GDM1 (cell line): ENCODE measurements at places on chromosomes 7 and 10.

- DNase-seq: no peak
Observed at GRCh38 chr10:62083412-62084267, 182.1 kb downstream of the ARID5B start.

DNA sequence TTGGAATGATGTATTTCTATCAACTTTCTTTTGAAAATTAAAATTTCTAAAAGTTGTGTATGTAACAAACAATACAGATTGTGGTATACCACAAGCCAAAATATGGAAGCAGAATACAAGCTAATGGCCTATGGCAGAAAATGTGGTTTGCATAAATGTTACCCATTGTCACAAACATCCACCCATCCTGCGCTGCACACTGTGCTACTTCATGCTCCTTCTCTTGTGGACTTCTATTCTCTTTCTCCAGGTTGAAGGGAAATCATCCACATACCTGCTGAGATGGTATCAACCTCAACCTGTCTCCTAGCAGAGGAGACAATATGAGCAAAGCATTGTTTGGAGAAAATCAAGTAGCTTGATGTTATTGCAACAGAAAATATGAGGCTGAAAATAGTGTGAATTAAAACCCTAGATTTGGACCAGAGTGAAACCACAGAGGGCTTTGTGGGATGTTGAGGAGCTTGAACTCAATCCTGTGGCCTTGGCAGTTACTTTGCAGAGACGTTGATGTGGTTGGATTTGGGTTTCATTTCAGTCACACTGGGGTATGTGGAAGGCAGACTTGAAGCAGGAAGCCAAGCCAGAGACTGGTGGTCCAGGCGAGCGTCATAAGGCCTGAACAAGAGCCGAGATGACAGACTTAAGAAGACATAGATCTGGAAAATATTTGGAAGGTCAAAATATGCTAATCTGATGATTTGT, 63.8 kb downstream of the ICA1 start:
- DNase-seq: no peak

- no peak for DNase-seq
Observed at GRCh38 chr10:17212802-17213221, 11.3 kb upstream of the TRDMT1 start.

- no peak for DNase-seq
Observed at GRCh38 chr10:95456516-95456915, 104.7 kb downstream of the SORBS1 start.

GRCh38 chr7:138565071-138565450, 105.0 kb downstream of the TRIM24 start:
- no peak for DNase-seq

- no peak for DNase-seq
Observed at GRCh38 chr10:74934100-74934812, 107.9 kb downstream of the KAT6B start.

DNA sequence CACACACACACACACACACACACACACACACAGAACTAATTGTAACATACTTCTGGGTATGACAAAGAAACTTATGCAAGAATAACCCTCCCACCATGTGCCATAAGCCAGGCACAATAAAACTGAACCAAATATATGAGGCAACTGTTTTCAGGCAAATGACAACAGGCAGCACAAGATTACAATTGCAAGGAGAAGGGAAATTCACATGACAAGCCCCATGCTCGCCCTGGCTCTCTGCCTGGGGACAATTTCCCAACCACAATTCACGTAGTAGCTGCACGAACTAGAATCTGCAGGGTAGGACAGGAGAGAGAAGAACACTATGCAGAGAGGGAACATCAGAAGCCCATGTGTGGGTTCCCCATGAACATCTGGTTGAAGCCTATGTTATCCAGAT, 143.3 kb downstream of the CALN1 start:
- no peak for DNase-seq
